ENCODE measurements at places on chromosomes 4 and X. TPM values are rescaled to one million over a fixed set of nuclear protein-coding genes. Genes with fewer than 3 reads are reported as not detected.

The NALF2 gene
- not detected for polyA plus RNA-seq

The PAGE2B gene
- not detected for polyA plus RNA-seq

The UGT2B10 gene
- not detected for polyA plus RNA-seq

- no peak for DNase-seq
- H3K36me3 ChIP-seq: peaks cover 5% of the 10 kb centered on the region
- no peak overlapping the region for H3K4me3 ChIP-seq
- no peak overlapping the region for H3K27ac ChIP-seq
- H3K27me3 ChIP-seq: no peaks in the 10 kb centered on the region
- H3K4me1 ChIP-seq: peaks cover 32% of the 10 kb centered on the region
Measured at GRCh38 chr4:16205298-16206164, 20.7 kb downstream of the TAPT1 start.

DNA sequence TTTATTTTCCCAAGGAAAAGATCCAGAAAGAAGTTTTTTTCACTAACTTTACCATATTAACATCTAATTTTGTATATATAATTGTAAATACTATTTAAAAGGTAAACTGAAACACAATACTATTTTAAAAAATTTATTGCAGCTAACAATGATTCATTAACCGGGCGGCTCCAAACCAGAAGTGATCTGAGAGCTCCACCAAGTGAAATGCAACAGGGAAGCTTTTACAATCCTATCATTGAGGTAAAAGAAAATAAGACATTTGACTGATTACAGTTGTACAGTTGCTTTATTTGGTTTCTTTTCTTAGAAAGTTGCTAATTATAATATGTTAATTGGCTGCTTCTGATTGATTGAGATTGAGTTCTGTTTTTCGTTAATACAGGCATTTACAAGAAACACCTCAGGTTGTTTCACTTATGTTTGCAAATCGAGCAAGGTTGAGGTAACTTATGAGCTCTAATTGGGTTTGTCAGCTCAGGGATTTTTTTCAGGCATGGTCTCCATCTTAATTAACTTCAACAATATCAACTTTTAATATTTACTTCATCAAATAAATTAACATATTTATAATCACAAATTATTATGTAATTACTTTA, 220.2 kb upstream of the UGT8 start:
- no peak for DNase-seq
- no peak overlapping the region for H3K27ac ChIP-seq
- H3K4me3 ChIP-seq: no peak overlapping the region

DNA sequence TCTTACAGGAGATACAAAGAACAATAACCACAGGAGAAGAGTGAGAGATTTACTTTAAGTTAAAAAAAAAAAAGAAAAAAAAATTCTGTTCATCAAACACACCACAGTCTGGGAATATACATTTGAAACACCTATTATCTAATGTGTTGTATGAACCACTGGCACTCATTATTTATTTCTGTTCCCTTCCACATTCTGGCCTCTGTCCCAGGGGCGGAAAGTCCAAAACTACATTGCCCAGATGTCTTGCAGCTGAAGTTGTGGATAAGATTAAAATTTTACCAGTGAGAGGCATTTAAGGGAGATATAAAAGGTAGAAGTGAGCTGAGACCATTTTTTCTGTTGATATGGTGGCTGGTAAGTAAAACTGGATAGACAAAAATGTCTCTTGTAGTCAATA, 56.2 kb downstream of the SCLT1 start:
- peaks cover 12% of the 10 kb centered on the region for H3K36me3 ChIP-seq
- no peak for DNase-seq
- H3K4me3 ChIP-seq: no peak overlapping the region
- H3K27me3 ChIP-seq: peaks cover 2% of the 10 kb centered on the region
- H3K27ac ChIP-seq: no peak overlapping the region
- H3K4me1 ChIP-seq: peaks cover 4% of the 10 kb centered on the region

The F8A3 gene
- polyA plus RNA-seq: 1.7 TPM

The SHISA3 gene
- polyA plus RNA-seq: not detected

GRCh38 chr4:82790060-82790660, 8.4 kb downstream of the SCD5 start:
- no peak for DNase-seq
- no peak overlapping the region for H3K4me3 ChIP-seq

The PRR32 gene
- not detected for polyA plus RNA-seq

The HSD17B13 gene
- polyA plus RNA-seq: not detected

GRCh38 chr4:1052231-1052671, 40.8 kb downstream of the FGFRL1 start:
- no peaks in the 10 kb centered on the region for H3K36me3 ChIP-seq
- H3K4me1 ChIP-seq: peaks cover 12% of the 10 kb centered on the region
- H3K4me3 ChIP-seq: no peak overlapping the region
- H3K27me3 ChIP-seq: peaks cover 9% of the 10 kb centered on the region
- DNase-seq: no peak

GRCh38 chr4:76544725-76545124, 109.7 kb downstream of the SHROOM3 start:
- no peaks in the 10 kb centered on the region for H3K27me3 ChIP-seq
- H3K4me1 ChIP-seq: peaks cover 12% of the 10 kb centered on the region
- DNase-seq: no peak
- no peaks in the 10 kb centered on the region for H3K36me3 ChIP-seq
- peak overlapping the region; percentile 8 for H3K4me3 ChIP-seq

The SCML1 gene
- polyA plus RNA-seq: 1.3 TPM

The LRAT gene
- polyA plus RNA-seq: not detected

The CPZ gene
- polyA plus RNA-seq: not detected

DNA sequence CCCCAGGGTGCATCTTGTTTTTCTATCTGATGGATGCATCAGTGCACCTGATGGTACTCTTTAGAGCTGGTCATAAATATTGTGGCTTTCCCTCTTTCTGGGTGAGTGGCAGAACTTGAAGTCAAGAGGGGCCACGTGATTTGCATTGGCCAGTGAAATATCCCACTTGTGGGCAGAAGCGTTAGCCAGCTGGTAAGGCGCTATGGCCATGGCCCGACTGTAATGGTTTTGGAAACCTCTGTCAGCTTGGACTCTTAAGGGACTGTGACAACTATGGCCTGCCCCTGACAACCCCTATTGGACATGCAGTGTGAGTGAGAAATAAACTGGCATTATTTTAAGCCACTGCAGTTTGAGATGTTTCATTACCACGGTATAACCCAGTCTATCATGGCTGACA, 72.8 kb downstream of the SEL1L3 start:
- DNase-seq: no peak
- H3K36me3 ChIP-seq: peaks cover 45% of the 10 kb centered on the region
- H3K27ac ChIP-seq: no peak overlapping the region
- H3K27me3 ChIP-seq: no peaks in the 10 kb centered on the region
- H3K4me1 ChIP-seq: no peaks in the 10 kb centered on the region
- H3K4me3 ChIP-seq: no peak overlapping the region

All from immature natural killer cell (primary cell).